ENCODE measurements at places on chromosomes 2 and 18.

GRCh38 chr2:111188681-111189080, 68.0 kb downstream of the BCL2L11 start:
- DNase-seq, result no peak

GRCh38 chr2:128456281-128456680, 137.6 kb upstream of the HS6ST1 start:
- no peak for DNase-seq

GRCh38 chr18:59988098-59988706, 88.4 kb downstream of the PMAIP1 start:
- no peak for DNase-seq

- DNase-seq, result no peak
These were observed 128.2 kb upstream of the UXS1 start for GRCh38 chr2:106322281-106322680.

GRCh38 chr18:29181151-29181901, 1004.4 kb upstream of the CDH2 start:
- DNase-seq, result no peak

Measured in GDM1 (cell line).